CD4-positive, alpha-beta T cell treated with Interferon gamma for 1 hour (primary cell): ENCODE measurements at places on chromosomes 1 and 21.

DNA sequence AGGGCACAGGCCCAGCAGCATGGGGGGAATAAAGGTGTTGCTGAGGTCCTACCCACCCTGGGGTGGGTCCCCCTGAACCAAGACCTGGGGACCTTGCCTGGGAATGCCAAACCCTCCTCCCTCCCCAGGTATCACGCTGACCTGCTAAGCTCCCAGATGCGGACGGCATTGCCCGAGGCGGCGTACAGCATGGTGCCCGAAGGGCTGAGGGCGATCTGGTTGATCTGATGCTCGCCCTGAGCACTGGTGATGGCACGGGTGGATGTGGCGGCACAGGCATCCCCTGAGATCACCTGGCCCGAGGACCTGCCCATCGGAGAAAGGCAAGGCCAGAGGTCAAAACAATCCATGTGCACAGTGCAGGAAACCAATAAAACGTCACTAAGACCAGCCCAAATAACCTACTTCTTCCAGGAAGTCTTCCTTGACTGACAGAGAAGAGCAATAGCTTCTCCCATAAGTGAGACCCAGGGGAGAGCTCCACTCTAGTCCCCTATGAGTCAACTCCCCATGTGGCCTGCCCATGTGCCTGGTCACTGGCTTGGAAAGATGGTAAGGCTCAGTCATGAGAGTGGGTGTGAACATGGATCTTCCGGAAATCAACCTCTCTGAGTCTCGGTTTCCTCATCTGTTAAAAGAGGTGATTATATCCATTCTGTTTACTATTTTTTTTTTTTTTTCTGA, 46.3 kb downstream of the KIF21B start:
- no peak for DNase-seq

GRCh38 chr1:230717251-230717650, 3.3 kb upstream of the AGT start:
- DNase-seq = no peak

GRCh38 chr21:32909393-32909792, 116.3 kb upstream of the OLIG2 start:
- DNase-seq = no peak

DNA sequence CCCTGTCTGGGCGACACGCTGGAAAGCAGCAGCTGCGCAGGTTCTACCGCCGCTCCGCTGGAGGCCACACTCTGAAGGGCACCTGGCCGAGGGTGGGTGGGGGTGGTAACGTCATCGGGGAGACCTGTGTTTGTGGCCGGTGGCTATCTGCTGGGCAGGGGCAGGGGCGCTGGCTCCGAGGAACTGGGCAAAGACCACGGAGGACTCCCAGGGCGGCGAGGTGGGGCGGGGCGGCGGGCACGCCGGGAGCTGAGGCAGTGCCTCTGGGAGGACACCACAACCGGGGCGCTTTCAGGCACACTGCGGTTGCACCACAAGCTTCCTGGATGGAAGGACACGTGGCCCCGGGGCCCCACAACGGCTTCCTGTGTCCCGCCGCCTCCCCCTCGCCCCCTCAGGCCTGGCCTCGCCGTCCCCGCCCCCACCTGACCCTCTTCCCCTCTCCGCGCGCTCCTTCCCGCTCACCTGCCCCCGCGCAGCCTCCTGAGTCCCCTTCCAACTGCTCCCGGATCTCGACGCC, 3.3 kb upstream of the DENND2D start:
- DNase-seq = peak; percentile 86

DNA sequence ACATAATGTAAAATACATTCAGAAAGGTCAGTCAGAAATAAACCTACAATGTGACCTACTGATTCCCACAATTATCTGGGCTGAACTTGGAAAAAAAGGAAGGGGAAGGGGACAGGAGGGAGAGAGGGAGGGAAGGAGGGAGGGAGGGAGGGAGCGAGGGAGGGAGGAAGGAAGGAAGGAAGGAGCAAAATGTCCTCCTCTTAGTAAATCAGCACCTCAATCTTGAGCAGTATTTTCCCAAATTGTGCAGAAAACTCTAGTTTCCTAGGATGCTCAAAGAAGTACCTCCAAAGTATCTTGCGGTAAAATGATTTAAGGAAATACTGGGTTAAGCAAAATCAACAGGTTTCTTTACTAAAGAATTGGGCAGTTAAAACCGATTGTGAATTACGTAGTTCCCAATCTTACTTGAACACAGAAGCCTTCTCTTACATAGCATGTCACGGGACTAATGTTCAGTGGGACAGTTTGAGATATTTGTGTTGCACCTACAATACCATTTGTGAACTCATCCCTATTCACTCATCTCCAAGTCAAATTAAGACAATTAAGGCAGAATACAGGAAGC, 51.0 kb upstream of the ASPM start:
- no peak for DNase-seq

GRCh38 chr1:205190845-205191577, 20.5 kb downstream of the DSTYK start:
- no peak for DNase-seq
